GM12878 (cell line): ENCODE measurements at places on chromosomes 16 and 17. TPM values are rescaled to one million over a fixed set of nuclear protein-coding genes. Genes with fewer than 3 reads are reported as not detected.

- no peak for DNase-seq
Measured at GRCh38 chr17:27242951-27243350, 51.0 kb upstream of the WSB1 start.

DNA sequence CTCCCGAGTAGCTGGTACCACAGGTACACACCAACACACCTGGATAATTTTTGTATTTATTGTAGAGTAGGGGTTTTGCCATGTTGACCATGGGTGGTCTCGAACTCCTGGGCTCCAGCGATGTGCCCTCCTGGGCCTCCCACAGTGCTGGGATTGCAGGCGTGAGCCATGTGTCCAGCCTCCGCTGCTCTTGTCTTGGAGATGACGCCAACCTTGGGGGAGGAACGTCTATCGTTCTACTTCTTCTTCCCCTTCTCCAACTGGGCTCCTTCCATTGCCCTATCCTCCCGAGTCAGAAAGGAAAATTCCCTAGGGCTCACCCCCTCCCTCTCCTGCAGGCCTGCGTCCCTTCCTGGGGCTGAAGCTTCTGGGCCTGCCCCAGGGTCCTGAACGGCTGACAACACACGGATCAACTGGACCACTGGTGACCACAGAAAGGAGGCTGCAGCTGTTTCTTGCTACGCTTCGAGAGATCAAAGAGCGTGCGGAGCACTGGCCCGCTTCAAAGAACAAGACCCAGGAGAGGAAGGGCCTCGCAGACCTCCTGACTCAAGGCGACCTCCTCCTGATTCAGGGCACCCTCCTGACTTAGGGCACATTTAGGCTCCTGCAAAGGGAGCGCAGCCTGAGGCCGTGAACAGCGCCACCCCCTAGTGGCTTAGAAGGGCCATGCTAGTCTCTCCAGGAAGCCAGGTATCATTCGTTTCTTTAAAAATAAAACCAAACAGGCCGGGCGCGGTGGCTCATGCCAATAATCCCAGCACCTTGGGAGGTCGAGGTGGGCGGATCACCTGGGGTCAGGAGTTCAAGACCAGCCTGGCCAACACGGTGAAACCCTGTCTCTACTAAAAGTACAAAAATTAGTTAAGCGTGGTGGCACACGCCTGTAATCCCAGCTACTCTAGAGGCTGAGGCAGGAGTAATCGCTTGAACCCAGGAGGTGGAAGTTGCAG is 48.5 kb upstream of the HELZ start:
- peak; percentile 4 for DNase-seq

GRCh38 chr17:40097087-40097486 is 3.3 kb downstream of the NR1D1 start:
- no peak for DNase-seq

GRCh38 chr16:86501989-86502855 is 8.1 kb upstream of the FOXF1 start:
- no peak for DNase-seq

GRCh38 chr16:30985401-30986128 is 558 bp downstream of the HSD3B7 start:
- no peak for DNase-seq

GRCh38 chr16:13351601-13352217 is 450.3 kb downstream of the SHISA9 start:
- no peak for DNase-seq

DNA sequence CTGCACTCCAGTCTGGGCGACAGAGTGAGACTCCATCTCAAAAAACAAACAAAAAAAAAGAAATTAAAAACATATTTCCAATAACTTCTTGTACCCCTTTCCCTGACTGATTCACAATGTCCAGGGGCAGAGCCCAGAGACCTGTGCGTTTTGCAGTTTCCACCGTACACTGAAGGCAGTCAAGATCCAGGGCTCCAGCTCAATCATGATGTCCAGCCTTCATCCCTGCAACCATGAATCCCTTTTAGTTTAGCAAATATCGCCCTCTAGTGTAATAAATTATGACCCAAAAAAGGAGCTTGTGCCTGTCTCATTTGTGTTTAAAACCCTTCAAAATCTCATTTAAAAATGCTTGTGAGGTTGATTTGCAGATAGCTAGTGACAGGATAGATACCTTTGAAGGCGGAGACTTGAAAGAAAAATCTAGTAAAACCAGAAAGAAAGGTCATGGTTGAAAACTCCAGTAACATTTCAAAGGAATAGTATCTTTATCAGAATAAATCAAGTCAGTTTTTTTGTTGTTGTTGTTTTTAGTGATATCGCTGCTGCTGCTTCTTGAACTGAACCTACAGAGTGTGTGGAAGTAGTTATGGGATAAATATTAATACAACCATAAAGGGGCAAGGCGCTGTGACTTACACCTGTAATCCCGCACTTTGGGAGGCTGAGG is 3.7 kb upstream of the ERN1 start:
- DNase-seq, result no peak

GRCh38 chr16:11562941-11563340 is 23.8 kb downstream of the LITAF start:
- no peak for DNase-seq

GRCh38 chr17:18093616-18094408 is 6.1 kb downstream of the DRG2 start:
- DNase-seq, result no peak

DNA sequence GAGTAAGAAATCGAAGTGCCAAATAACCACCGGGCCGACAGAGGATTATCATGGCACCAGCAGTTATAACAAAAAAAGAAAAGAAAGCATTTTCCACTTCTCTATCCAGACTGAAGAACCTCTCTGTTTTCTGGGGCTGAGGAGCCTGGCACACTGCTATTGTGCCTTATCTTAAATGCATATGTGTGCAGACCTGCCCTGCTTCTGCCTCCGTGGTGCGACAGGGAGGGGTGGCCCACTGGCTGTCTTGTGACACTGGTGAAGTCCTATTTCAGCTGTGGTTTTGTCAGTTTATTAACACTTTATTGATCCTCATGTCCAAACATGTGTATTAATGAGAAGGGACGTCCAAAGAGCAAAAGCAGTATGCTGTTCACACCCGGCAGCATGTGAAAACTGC is 55.4 kb downstream of the CDK5R1 start:
- DNase-seq, result no peak

The C17orf100 gene
- total RNA-seq, result 2.1 and 3.2 TPM in 2 replicates
